Testis (tissue), 5 donors: ENCODE measurements at places on chromosomes 2 and 18.
A peak's percentile ranks its signal among the peaks of the same experiment; 100 is the strongest.

DNA sequence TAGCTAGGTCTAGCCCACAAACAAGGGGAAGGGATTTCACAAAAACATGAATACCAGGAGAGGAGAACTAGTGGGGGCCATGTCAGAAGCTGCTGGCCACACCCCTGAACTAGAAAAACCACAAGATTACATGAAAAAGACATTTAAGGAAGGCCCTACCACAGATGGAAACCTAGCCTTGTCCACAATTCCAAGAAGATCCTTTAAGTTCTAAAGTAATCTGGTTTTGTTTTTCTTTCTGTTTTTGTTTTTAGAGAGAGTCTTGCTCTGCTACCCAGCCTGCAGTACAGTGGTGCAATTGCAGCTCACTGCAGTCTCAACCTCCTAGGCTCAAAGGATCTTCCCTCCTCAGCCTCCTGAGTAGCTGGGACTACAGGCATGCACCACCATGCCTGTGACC, 34.2 kb upstream of the CAB39 start:
- no peak overlapping the region for H3K4me3 ChIP-seq
- no peaks in the 10 kb centered on the region for H3K36me3 ChIP-seq
- H3K27ac ChIP-seq: no peak overlapping the region
- no peak for DNase-seq
- no peaks in the 10 kb centered on the region for H3K27me3 ChIP-seq
- peaks cover 5% of the 10 kb centered on the region for H3K4me1 ChIP-seq

- no peaks in the 10 kb centered on the region for H3K4me1 ChIP-seq
- H3K4me3 ChIP-seq: no peak overlapping the region
- no peak for DNase-seq
- no peaks in the 10 kb centered on the region for H3K36me3 ChIP-seq
- no peaks in the 10 kb centered on the region for H3K27me3 ChIP-seq
Observed at GRCh38 chr2:144678736-144679135, 158.8 kb upstream of the ZEB2 start.

DNA sequence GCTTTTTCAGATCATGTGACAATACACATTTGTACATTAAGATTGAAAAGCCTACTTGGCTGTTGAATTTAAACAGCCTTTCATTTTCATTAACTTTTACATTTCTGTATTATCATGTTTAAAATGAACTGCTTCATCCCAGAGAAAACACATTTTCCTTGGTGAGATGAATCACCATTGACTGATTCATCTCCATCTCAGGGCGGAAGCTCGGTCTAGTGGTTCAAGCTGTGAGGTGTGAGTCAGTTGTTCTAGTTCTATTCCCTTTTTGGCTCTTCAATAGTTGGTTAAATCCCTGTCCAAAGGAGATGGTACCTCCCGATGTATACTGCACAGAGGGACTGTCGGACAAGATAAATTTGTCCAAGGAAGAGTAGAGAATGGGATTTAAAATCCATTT, 189.7 kb downstream of the ADCYAP1 start:
- H3K27me3 ChIP-seq: no peaks in the 10 kb centered on the region
- DNase-seq: no peak
- no peak overlapping the region for H3K4me3 ChIP-seq
- no peaks in the 10 kb centered on the region for H3K4me1 ChIP-seq

DNA sequence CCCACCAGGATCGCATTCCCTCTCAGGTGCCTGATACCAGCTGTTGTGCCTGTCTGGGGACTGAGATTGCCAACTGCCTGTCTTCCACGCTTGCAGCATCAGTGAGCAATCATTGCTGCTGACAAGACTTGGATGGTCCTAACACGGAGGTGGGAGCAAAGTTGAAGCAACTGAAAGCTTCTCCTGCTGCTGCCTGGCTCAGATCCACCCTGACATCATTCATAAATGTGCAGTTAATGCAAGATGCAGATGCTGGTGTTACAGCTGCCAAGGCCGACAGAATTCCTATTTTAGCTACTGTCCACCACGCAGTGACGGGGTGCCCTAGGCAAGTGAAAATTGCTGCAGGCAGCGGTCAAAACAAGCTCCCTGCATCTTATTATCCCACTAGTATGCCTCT, 131.4 kb downstream of the VWC2L start:
- H3K36me3 ChIP-seq: no peaks in the 10 kb centered on the region
- H3K4me1 ChIP-seq: no peaks in the 10 kb centered on the region
- H3K27me3 ChIP-seq: no peaks in the 10 kb centered on the region
- no peak for DNase-seq

- H3K36me3 ChIP-seq: no peaks in the 10 kb centered on the region
- no peak overlapping the region for H3K4me3 ChIP-seq
- no peaks in the 10 kb centered on the region for H3K27me3 ChIP-seq
Observed at GRCh38 chr18:59022167-59022945, 117.3 kb upstream of the SEC11C start.

DNA sequence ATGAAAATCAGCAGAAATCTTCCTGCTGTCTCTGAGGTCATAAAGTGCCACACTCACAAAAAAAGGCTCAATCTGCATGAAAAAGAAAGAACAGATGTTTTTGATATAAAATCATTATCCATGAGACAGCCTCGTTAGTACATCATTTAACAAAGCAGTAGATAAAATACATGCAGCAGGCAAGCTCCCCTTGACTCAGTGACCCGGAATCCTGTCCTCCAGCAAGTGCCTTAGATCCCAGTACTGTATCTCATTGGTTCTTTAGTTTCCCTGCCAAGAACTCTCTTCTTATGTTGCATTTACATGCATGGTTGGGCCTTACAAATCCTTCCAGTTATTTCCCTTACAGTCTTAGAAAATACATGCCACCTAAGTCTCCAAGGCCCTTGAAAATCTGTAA, 148.9 kb upstream of the CCDC195 start:
- no peak overlapping the region for H3K4me3 ChIP-seq
- H3K4me1 ChIP-seq: no peaks in the 10 kb centered on the region
- no peaks in the 10 kb centered on the region for H3K27me3 ChIP-seq
- no peak overlapping the region for H3K27ac ChIP-seq
- DNase-seq: no peak
- no peaks in the 10 kb centered on the region for H3K36me3 ChIP-seq

GRCh38 chr2:34143149-34143548, 544.0 kb upstream of the FAM98A start:
- H3K27ac ChIP-seq: no peak overlapping the region
- no peak for DNase-seq
- no peaks in the 10 kb centered on the region for H3K4me1 ChIP-seq
- H3K4me3 ChIP-seq: no peak overlapping the region
- H3K36me3 ChIP-seq: no peaks in the 10 kb centered on the region
- H3K27me3 ChIP-seq: no peaks in the 10 kb centered on the region

- H3K27ac ChIP-seq: no peak overlapping the region
- no peak overlapping the region for H3K4me3 ChIP-seq
- H3K27me3 ChIP-seq: no peaks in the 10 kb centered on the region
- H3K36me3 ChIP-seq: no peaks in the 10 kb centered on the region
- no peak for DNase-seq
Observed at GRCh38 chr2:194385376-194385775, 1271.7 kb upstream of the SLC39A10 start.

GRCh38 chr2:54209379-54209778, 46.6 kb downstream of the TSPYL6 start:
- peaks cover 15% of the 10 kb centered on the region for H3K4me1 ChIP-seq
- H3K27me3 ChIP-seq: no peaks in the 10 kb centered on the region
- peak overlapping the region; percentile 45 for H3K27ac ChIP-seq
- H3K36me3 ChIP-seq: no peaks in the 10 kb centered on the region
- no peak overlapping the region for H3K4me3 ChIP-seq
- no peak for DNase-seq

DNA sequence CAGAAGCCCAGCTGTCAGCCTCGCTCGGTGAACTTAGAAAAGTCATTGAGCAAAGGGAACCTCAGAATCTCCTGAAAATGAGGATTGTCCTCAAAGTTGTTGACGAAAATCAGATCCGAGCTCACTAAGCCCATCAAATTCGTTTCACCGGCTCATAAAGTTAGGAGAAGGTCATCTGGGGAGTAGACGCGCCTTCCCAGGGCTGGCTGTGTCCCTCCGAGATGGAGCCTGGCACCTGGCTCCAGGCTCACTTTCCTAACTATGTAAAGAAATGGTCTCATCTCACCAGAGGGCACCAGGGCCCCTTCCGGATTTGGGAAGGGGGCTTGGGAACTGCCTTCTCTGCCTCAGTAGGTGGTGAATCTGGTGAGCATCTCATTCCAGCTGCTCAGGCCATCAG, 145.5 kb downstream of the PXDN start:
- no peak overlapping the region for H3K27ac ChIP-seq
- no peaks in the 10 kb centered on the region for H3K36me3 ChIP-seq

DNA sequence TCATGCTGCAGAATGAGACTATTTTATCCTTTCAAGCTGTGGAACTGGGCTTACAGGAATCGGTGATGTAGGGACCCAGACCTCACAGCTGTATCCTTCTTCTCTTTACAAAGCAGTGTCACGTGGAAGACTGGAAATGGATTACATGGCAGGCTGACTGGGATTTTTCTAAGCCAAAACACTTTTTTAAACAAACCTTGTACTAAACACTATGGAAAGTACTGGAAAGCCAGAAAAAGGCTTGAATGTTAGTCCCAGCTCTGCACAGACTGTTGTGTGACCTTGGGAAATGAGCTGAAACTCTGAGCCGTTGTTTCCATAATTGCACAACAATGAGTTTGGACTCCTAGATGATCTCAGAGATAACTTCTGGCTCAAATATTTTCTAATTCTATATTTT, 7.6 kb upstream of the ADAM23 start:
- DNase-seq: no peak
- H3K36me3 ChIP-seq: no peaks in the 10 kb centered on the region
- no peaks in the 10 kb centered on the region for H3K4me1 ChIP-seq
- H3K4me3 ChIP-seq: no peak overlapping the region
- H3K27ac ChIP-seq: no peak overlapping the region
- H3K27me3 ChIP-seq: no peaks in the 10 kb centered on the region

- no peak for DNase-seq
- H3K36me3 ChIP-seq: no peaks in the 10 kb centered on the region
- H3K27me3 ChIP-seq: no peaks in the 10 kb centered on the region
- no peaks in the 10 kb centered on the region for H3K4me1 ChIP-seq
- no peak overlapping the region for H3K4me3 ChIP-seq
Observed at GRCh38 chr2:230627806-230628724, 84.6 kb upstream of the CAB39 start.

DNA sequence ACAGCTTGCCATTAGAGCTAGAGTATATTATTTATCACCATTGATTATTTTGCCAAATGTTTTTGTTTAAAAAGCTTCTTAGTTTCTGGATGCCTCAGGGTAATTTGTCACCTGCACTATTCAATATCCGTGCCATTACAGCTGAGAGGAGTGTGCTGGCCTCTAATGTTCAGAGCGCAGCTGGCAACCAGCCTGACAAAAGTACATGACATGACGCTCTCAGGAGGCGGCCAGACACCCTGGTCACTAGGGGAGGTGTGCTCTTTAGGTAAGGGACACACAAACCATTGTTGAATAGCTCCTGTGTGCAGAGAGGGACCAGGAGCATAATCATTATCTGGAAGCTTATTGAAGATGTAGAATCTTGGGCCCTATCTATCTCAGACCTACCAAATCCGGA, 20.3 kb downstream of the LIMS1 start:
- H3K36me3 ChIP-seq: no peaks in the 10 kb centered on the region
- H3K27ac ChIP-seq: no peak overlapping the region
- no peak overlapping the region for H3K4me3 ChIP-seq

GRCh38 chr2:213125646-213126347, 25.6 kb downstream of the IKZF2 start:
- no peaks in the 10 kb centered on the region for H3K36me3 ChIP-seq
- H3K27me3 ChIP-seq: no peaks in the 10 kb centered on the region
- DNase-seq: no peak
- H3K4me1 ChIP-seq: no peaks in the 10 kb centered on the region
- no peak overlapping the region for H3K27ac ChIP-seq

- no peak overlapping the region for H3K4me3 ChIP-seq
- H3K36me3 ChIP-seq: no peaks in the 10 kb centered on the region
- H3K27ac ChIP-seq: no peak overlapping the region
Observed at GRCh38 chr2:112679484-112679883, 33.7 kb downstream of the SLC20A1 start.

DNA sequence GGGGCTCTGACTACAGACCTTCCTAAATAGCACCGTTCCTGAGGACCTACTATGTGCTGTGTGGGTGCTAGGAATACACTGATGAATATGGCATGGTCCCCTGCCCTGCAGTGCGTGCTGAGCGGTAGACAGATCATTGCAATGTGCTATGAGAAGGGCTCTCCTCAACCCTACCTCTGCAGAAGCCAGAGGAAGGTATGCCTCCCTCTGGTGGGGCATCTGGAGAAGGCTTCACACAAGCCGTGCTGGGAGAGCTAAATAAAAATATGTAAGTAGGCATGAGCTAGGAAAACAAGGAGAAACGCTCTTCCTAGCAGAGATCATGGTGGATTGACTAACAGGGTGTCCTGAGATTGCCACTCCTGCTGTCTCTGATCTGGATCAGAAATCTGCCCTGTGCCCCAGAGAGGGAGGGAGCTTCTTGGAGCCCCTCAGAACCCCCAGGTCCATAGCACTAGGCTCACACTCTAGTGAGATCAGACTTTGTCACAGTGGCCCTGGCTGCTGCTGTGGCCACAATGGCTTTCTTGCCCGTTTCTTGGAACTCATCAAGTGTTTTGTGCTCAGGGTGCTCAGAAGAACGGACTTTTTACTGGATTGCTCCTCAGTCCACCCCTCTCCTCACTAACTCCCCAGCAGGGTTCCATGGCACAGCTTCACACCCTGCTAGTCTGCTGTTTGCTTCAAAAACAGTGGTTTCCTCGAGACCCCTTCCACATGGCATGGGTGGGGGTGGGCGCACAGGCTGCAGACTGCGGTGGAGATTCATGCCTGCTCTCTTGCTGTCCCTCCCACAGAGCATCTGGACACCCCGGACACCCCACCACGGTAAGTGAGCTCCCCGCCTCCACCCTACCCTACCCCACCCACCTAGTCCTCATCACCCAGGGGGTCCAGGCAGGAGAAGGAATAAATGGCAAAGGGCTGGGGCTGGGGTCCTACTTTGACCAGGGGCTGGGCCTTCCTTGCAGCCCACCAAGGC, 14.2 kb downstream of the SIGLEC15 start:
- H3K27me3 ChIP-seq: no peaks in the 10 kb centered on the region
- H3K27ac ChIP-seq: no peak overlapping the region
- peak; percentile 40 for DNase-seq
- no peaks in the 10 kb centered on the region for H3K36me3 ChIP-seq
- H3K4me1 ChIP-seq: peaks cover 5% of the 10 kb centered on the region
- no peak overlapping the region for H3K4me3 ChIP-seq

DNA sequence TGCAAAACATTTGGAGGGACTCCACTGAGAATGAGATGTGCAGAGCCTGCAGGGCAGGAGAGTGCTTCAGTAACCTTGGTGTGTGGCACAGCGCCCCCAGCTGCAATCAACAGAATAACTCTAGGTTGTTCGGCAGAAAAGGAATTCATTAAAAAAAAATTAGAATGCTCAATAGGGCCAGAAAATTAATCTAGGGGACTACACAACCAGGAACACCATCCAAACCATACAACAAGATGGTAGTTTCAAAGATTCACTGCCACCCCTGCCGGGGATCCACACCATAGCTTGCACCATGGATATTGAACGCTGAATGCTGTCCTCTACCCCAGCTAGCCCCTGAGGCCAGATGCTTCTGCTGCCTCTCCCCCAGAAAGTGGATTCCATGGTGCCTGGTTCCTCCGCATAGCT, 50.1 kb downstream of the THUMPD2 start:
- no peak overlapping the region for H3K27ac ChIP-seq
- H3K36me3 ChIP-seq: no peaks in the 10 kb centered on the region
- peak; percentile 72 for DNase-seq
- no peak overlapping the region for H3K4me3 ChIP-seq
- no peaks in the 10 kb centered on the region for H3K27me3 ChIP-seq
- H3K4me1 ChIP-seq: no peaks in the 10 kb centered on the region
